ENCODE measurements at places on chromosomes 4 and X. TPM values are rescaled to one million over a fixed set of nuclear protein-coding genes. Genes with fewer than 3 reads are reported as not detected.

SPANXA2 gene
- total RNA-seq, result not detected

HSFX4 gene
- total RNA-seq, result not detected

EDNRA gene
- total RNA-seq, result 10.8 TPM

LRCH2 gene
- total RNA-seq, result 9.7 TPM

GABRE gene
- total RNA-seq, result 33.0 TPM

RPS6KA6 gene
- total RNA-seq, result 1.0 TPM

NKX3-2 gene
- not detected for total RNA-seq

ZFYVE28 gene
- total RNA-seq, result 16.6 TPM

BTK gene
- total RNA-seq, result 81.7 TPM

BEND4 gene
- 1.1 TPM for total RNA-seq

FRG2 gene
- total RNA-seq, result not detected

HOPX gene
- 1,216 TPM for total RNA-seq

SULT1E1 gene
- total RNA-seq, result 1.2 TPM

IGFBP7 gene
- 584 TPM for total RNA-seq

NEXMIF gene
- total RNA-seq, result 0.33 TPM

MXRA5 gene
- 1.4 TPM for total RNA-seq

RASSF6 gene
- 2.1 TPM for total RNA-seq

CSAG1 gene
- total RNA-seq, result not detected

TRPC3 gene
- total RNA-seq, result 1.2 TPM

PDLIM5 gene
- total RNA-seq, result 105 TPM

NIPAL1 gene
- total RNA-seq, result 0.40 TPM

HERC5 gene
- 4.3 TPM for total RNA-seq

FANCB gene
- total RNA-seq, result 1.7 TPM

LGI2 gene
- 0.80 TPM for total RNA-seq

STARD8 gene
- total RNA-seq, result 27.1 TPM

CTAG1A gene
- total RNA-seq, result not detected

PCDH10 gene
- total RNA-seq, result 0.76 TPM

ACE2 gene
- total RNA-seq, result 1.6 TPM

IL13RA1 gene
- total RNA-seq, result 66.6 TPM
